ENCODE measurements at places on chromosomes 2 and 18.

- DNase-seq: no peak
These were observed 41.6 kb upstream of the ACYP2 start for GRCh38 chr2:54073796-54074195.

GRCh38 chr2:174595116-174595809 is 2.3 kb downstream of the WIPF1 start:
- no peak for DNase-seq

DNA sequence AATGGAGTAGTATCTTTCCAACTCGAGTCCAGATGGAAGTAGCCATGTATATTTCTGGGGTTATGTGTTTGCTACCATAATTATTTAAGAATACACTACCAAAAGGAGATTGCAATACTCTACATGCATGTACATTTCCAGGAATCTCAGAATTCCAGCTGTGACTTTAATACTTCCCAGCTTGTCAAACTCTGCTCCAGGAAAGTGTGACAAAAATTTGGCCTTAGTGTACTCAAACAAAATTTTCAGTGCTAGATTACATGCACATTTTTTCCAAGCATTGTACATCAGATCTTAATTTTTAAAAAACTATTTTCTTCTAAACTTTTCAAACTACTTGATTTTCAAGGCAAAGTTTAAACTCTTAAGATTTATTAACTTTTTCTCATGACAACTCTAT is 1791.6 kb downstream of the SUCLG1 start:
- DNase-seq: no peak

DNA sequence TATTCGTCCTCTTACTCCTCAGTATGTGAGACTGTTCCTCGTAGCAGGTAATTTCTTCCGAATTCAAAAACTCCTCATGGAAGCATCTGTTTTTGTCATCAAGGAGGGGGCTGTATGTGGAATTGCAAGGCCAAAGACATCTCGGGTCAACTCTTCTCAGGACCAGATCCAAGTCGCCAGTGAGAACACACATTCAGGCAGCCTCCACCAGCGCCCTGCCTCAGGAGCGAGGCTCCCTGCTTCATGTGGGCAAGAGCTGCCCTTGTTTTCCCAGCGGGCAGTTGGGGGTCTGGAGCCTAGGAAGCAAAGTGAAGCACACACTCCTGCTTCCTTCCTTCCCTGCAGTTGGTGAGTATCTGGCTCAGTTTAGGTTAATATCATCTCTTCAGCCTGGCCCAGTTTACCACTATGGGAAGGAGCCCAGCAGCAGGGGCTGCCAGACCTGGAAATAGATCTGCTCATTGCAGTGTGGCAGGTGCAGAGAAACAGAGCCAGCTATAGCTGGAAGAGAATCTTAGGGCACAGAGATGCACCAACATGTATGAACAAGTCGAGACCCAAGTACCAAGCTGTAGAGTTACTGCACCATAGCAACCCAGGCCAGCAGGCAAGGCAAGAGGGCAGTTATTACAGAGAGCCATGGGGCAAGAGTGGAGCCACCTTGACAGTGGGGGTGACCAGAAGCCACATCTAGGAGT is 25.3 kb downstream of the TMEM127 start:
- DNase-seq: no peak

DNA sequence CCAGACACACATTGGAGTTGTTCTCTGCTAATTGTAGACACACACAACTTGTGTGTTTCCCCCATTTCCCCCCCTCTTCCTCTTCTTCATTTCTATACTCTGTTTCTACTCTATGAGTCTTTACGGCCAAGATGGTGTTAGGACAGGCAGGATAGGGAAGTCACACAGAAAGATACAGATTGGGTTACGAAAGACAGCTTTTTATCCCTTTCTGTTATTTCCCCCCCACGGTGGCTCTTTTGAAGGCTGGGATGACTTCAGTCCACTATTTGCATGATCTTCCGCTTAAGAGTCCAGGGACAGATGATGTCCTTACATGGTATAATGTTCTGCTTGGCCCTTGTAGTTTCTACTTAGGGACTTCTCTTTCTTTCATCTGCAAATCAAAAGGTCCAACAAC is 1.6 kb upstream of the EMILIN2 start:
- no peak for DNase-seq

GRCh38 chr2:41764919-41765318 is 282.9 kb upstream of the PKDCC start:
- DNase-seq: no peak

DNA sequence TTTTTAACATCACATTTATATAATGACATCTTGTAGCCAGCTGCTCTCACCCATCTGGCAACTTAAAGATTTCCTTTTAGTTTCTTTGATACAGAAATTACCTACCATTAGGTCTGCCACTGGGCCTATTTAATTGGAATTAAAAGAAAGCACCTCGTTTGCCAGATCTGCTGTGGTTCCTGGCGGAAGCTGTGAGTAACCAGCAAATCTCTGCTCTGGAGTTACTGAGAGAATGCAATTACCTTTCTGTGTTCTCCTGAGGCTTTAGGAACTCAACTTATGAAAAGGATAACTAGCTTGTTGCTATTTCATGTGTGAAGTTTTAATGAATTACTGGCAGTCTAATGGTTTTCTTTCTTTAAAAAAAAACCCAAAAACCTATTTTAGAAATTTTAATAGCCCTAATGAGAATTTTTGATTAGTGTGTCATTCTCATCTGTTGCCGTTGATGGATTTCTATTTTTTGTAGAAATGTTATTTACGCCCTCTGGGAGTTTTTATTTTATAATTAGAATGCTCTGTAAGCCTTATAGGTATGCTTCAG is 69.7 kb upstream of the LYPD6B start:
- DNase-seq: no peak

DNA sequence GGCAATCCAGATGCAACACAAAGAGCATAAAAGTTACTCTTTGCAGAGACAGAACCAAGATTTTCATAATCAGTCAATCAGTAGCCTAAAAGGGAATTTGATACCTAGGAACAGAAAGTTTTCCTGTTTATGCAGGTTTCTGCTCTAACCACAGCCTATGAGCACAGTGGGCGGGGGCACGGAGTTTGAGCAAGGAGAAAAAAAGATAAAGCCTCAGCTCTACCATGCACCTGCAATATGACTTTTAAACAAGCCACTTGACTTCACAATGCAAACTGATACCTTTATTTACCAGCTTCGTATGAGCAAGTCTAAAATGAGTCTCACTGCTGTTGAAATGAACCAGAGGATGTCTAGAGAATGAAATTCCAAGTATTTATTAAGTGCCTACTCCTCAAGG is 5.6 kb upstream of the LRATD1 start:
- no peak for DNase-seq

DNA sequence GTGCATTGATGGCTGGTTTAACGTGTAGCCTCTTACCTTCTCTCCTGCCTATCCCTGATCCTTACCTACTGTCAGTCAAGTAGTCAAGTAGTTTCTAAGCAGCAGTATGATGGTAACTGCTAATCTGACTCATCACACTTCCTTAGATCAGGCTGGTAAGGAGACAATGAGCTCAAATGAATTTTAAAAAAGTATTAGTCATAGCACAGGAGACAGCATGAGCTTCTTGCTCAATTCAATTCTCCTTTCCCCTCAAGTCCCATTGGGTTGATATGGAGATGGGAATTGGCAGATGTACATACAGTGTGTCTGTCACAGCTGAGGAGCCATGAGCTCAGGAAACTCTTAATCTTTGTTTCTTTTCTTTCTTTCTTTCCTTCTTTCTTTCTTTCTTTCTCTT is 799.7 kb downstream of the LRP1B start:
- no peak for DNase-seq

- peak; percentile 33 for DNase-seq
These were observed 126.2 kb upstream of the LGALSL start for GRCh38 chr2:64327510-64328414.

DNA sequence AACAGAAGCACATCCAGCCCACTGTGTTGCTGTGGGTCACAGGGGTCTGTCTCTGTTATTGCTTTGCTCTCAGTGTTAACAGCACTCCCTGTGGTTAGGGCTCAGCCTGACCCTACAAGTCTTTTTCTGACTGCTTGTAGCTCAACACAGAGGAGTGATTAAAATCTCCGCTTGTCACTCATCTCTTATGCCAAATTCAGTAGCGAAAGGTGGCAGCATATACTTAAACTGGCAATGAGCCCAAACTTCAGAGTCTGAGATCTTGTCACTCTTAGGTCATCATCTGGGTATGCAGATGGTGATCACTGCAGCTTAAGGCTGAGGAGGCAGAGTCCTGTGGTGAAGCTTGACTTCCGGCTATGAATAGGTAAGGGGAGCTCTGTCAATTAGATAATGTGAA is 63.3 kb upstream of the CSRNP3 start:
- no peak for DNase-seq

DNA sequence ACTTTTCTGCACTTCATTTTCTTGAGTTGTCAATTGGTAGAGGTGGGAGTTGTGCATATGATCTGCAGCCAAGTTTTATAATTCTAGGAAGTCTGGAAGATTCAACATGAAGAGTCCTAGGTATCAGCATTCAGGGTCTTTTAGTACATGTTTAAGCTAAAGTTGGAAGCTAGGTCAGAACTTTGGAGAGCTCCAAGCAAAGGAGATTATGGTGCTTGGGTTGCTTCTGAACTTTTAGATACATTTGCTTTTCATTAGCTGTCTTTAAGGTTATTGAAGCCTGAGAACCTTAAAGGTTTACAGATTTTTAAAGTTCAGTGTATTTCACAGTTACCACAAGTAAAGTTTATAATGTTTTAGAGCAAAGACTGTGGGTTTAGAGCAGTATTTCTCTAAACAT is 85.5 kb downstream of the EPC2 start:
- no peak for DNase-seq

DNA sequence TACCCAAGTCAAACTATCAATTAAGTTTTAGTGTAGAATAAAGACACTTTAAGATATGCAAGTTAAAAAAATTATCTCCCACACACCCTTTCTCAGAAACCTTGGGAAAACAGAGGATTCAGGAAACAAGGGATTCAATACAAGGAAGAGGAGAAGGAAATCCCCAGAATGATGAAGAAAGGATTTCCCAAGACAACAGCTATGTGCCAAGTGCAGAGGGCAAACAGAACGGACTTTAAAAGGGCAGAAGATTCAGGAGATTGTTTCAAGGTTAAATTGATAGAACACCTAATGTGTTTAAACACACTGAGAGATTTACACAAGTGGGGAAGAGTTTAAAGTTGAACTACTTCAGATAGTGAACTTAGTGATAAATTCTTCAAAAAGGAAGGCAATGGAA is 71.5 kb upstream of the EPAS1 start:
- DNase-seq: no peak

DNA sequence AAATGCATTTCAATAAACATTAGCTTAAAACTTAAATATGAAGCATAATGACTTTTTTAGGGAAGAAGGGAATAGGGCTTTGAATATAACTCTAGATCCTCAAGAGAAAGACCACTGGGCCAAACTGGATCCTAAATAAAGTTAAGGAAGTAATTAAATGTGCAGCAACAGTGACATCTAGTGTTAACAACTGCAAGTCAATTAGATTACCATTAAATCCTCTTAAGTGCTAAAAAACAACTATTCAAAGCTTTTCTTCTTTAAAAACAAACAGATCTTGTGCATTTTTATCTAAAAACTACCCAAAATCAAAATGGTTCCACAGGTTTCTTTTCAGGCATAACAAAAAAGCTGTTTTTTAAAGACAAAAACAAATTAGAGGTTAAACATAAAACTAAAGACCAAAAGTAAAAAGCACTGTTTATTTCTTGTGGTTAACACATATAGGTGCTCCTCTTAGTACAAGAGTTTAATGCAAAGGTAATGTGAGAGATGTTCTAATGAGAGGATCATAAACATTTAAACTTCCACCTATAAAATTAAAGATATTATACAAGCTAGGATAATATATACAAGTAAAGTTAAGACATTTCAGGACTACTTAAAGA is 111.4 kb downstream of the THADA start:
- DNase-seq: peak; percentile 63

DNA sequence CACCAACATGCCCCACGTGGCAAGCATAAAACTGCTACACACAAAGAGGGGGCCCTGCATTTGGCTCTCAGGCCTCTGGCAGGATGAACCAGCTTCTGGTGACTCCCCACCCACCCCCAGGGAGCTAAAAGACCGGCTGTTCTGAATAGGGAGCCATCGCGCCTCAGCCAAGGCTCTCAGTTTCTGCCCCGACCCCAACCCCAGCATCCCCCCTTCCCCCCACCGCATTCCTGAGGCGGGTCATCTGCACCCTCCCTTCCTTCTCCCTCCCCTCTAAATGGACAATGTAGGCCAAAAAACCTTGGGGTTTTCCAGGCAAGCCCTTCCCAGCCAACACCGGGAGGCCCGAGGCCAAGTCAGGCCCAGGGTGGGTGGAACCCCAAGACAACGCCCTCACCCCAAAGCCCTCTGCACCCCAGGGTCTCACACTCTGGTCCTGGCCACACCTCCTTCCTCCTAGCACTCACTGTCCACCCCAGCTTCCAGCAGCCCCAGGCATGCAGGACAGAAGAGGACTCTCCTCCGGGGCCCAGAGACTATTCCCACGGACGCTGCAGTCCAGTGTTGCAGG is 5.7 kb downstream of the CYP26B1 start:
- no peak for DNase-seq

GRCh38 chr2:136006658-136007057 is 21.2 kb upstream of the DARS1 start:
- no peak for DNase-seq

- no peak for DNase-seq
These were observed 26.2 kb upstream of the INSIG2 start for GRCh38 chr2:118062048-118062447.

DNA sequence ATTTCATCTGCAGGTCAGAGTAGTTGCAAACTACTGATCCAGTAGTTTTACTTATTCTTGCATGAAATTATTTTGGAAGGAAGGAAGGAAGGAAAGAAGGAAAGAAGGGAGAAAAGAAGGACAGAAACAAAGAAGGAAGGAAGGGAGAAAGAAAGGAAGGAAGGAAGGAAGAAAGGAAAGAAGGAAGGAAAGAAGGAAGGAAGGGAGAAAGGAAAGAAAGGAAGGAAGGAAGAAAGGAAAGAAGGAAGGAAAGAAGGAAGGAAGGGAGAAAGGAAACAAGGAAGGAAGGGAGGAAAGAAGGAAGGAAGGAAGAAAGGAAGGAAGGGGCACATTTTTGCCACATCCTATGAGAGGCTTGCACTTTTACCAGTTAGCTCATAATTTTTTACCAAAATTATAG is 186.2 kb downstream of the LRRTM4 start:
- no peak for DNase-seq

DNA sequence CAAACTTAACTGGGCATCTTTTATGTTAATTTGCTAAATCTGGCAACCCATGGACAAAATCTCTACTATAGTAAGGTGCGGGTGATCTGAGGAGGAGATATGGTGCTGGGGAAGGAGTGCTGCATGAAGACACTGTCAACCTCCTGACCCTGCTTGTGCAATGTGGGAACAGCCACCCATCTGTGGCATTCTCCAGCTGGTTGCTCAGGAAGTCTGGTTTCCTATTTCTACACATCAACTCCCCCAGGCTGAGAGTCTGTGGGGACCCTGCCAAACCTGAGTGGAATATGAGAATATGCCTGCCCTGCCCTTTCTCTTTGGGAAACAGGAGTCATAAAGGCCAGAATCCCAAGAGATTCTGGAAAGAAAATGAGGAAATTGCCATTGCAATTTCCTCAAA is 60.1 kb upstream of the PAX3 start:
- DNase-seq: peak; percentile 68

Data from bone marrow (tissue), 2 donors.